ENCODE measurements at places on chromosomes 7 and 10. TPM values are rescaled to one million over a fixed set of nuclear protein-coding genes. Genes with fewer than 3 reads are reported as not detected.

DNA sequence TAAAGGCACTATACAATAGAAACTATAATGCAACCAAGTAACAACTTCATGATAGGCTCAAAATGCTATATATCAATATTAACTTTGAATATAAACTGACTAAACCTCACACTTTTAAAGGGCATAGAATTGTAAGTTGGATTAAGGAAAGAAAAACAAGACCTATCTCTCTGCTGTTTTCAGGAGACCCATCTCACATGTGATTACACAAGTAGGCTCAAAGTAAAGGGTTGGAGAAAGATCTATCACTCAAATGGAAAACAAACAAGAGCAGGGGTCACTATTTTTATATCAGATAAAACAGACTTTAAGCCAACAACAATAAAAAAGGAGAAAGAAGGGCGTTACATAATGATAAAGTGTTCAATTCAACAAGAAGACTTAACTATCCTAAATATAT is 155.5 kb downstream of the CDK14 start:
- DNase-seq, result no peak

- no peak for DNase-seq
These were observed 21.1 kb upstream of the ABCC2 start for GRCh38 chr10:99761365-99761764.

DNA sequence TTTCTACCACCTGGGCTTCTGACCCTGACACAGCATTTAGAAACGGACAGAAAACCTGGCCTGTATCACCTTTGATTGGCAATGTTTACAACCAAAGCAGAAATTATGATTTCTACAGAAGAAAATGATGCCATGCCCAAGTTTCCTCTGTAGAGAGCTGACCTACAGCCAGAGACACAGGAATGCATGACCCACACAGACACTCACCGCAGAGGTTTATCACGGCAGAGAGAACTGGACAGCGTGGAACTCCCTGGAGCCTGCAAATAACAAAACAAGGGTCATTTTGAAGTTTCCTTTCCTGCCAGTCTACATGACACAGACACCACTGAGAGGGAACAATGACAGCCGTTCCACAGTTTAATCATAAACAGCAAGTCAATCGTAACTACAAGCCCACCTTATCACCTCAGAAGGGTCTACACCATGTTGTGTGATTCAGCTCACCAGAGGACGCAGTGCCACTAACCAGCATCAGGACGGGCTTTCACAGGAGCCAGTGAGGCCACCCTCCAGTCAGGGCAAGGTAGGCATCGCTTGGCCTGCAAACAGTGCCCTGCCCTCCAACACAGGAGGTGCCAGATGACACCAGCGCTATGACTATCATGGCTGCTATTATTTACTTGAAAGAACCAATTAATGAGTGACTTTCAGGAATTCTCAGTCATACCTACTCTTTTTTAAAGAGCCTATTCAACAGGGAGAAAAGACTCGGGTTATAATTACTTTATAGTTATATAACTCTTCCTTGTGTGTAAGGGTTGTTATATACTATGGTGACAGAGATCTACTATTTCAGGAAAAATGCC is 139.9 kb downstream of the TNS3 start:
- peak; percentile 73 for DNase-seq

DNA sequence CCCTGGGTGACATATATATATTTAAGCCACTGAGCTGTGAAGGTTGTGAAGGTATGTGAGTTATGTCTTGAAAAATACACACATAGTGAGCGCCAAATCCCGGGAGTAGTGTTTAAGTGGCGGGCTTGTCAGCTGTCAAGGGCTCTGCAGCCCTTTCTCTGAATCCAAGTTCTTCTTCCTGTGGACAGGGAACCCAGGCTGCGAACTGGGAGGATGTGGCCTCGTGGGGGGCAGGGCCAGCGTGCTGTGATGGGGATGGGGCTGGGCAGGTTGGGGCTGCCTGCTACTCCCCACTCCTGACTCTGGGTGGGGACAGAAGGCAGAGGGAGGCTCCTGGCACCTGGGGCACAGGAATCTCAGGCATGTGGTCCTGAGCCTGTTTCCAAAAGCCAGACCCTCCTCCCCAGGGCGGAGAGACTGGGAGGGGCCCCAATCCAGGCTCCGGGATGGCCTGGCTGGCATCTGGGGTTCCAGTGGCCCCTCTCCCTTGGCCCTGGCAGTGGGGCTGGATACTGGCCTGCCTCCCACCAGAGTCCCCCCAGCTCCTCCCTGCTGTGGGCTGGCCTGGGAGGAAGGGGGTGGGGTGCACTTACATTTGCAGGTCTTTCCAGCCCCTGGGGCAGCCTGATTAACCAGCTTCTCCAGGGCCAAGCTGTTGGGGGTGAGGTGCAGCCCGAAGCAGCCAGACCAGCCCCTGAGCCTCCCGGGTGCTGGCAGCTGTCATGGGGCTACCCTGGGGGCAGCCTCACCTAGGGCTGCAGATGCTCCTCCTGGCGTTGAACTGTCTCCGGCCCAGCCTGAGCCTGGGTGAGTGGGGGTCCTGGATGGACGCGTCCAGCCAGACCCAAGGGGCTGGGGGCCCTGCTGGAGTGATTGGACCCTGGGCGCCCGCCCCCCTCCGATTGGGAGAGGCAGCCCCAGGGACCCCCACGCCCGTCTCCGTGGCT is at the start of gene UPK3B:
Gene UPK3B, plus strand, starts transcription at position 622 of the 947 bp plus-strand sequence. Its CDS starts 101 bp downstream, at position 723.
- DNase-seq, result peak; percentile 6

Gene OR13A1
- not detected for total RNA-seq

GRCh38 chr10:17414484-17414883 is 39.9 kb downstream of the ST8SIA6 start:
- no peak for DNase-seq

- no peak for DNase-seq
These were observed 241.5 kb downstream of the WDR11 start for GRCh38 chr10:121092720-121093095.

DNA sequence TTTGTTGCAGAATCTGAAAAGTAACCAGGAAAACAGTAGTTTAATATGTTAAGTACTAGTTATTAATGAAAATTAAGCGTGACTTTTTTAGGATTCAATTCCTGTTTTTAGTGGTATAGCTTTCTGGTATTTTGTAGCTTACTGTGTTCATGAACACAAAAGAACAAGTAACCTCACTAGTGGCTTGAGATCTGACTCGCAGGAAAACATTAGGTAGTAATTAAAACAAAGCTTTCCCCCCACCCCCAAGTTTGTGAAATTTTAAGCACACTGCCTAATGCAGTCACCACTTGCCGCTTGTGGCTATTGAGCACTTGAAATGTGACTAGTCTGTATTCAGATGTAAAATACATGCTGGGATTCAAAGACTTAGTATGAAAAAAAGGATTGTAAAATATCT is 102.5 kb upstream of the RPA3 start:
- DNase-seq, result peak; percentile 10

Gene MYOZ1
- 0.32 TPM for total RNA-seq

Gene EPHB6
- 0.11 TPM for total RNA-seq

GRCh38 chr7:65976659-65977196 is 5.3 kb downstream of the GUSB start:
- DNase-seq, result no peak

Gene KCNH2
- not detected for total RNA-seq

GRCh38 chr7:74284781-74285259 is 4.4 kb upstream of the CLIP2 start:
- no peak for DNase-seq

GRCh38 chr10:3115685-3116084 is 48.3 kb downstream of the PFKP start:
- no peak for DNase-seq

DNA sequence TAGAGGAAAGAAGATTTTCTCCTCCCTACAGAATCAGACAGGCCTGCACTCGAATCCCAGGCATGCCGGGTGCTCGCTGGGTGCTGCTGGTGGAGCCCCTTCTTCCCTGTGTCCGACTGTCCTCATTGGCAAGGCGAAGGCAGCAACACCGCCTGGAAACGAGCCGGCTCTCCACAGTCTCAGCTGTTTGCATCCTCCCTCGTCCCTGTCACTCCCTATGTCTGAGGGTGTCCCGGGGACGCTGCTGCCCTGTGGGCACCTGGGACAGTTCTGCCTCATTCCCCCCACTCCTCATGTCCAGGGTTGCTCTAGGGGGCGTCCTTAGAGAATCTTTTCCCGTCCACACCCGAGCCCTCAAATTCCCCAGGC is 31.6 kb upstream of the TMEM72 start:
- no peak for DNase-seq

DNA sequence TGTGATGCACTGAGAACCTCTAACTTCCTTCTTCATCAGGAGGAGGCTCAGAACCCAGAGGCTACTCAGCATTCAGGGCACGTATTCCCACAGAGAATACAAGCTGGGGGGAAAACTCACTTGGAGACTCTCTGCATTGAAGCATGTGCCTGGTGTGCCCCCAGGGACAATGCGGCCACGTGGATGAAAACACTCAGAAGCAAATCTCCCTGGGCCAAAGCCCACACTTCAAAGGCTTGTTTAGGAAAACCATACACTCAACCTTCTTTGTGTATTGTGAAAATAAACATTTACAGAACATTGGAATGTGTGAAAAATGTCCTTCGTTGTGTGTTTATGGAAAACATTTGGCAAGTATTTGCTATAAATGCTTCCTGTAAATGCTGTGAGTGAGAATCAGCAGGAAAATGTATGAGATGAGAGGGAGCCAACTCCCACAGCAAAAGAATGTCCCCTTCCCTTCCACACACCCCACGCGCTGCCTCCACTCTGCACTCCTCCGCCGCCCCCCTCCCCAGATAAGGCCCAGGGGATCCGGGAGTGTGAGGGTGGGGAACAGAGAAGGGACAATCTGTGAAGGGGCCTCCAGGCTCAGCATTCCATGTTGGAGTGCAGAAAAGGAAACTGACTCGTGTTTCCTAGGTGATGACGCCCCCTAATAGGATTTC is 339.5 kb downstream of the ELMO1 start:
- no peak for DNase-seq

DNA sequence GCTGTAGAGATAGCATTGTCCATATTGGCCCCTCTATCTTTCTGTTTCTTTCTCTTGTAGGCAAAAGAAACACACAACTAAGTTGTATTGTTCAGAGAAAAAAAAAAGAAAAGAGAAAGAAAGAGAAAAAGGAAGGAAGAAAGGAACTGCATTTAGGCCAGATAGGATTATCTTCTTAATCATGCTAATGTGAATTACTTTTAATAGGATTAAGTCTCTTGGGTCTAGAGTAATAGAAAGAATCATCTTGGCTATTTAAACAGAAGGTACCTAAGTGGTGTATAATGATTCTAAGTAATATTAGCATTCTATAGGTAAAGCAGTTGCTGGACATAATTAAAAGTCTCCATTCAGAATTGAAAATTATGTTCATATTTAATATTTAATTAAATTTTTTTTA is 42.2 kb downstream of the GPR85 start:
- DNase-seq, result no peak

GRCh38 chr7:81260152-81260551 is 341.3 kb upstream of the SEMA3C start:
- peak; percentile 26 for DNase-seq

GRCh38 chr7:5689118-5689517 is 92.3 kb downstream of the RNF216 start:
- peak; percentile 74 for DNase-seq

GRCh38 chr7:27198138-27198841 is 1.6 kb downstream of the HOXA13 start:
- no peak for DNase-seq

Gene CHCHD1
- 23.1 TPM for total RNA-seq

Gene SMNDC1
- total RNA-seq, result 5.1 TPM

DNA sequence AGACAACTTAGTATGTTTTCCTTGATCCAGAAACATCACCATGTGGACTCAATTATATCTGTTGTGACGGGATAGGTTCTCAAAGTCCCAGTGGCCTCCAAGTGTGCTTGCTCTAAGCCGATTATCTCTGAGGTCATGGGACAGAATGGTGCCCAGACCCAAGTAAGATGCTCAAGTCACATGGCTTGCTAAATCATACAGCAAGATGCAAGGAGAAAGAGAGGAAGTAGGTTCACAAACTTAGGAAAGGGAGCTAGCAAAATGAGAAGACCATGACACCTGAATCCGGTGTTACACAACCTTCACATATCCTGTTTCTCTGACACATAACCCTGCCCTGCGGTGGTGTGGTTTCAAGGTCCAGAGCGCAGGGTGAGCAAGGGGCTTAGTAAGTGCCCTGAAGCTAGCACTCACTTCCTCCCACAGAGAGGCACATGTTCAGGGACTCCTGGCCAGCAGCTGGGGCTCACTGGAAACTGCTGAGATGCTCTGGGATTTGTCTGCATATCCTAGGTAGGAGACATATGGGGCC is 590.9 kb upstream of the ANKRD30A start:
- peak; percentile 96 for DNase-seq

DNA sequence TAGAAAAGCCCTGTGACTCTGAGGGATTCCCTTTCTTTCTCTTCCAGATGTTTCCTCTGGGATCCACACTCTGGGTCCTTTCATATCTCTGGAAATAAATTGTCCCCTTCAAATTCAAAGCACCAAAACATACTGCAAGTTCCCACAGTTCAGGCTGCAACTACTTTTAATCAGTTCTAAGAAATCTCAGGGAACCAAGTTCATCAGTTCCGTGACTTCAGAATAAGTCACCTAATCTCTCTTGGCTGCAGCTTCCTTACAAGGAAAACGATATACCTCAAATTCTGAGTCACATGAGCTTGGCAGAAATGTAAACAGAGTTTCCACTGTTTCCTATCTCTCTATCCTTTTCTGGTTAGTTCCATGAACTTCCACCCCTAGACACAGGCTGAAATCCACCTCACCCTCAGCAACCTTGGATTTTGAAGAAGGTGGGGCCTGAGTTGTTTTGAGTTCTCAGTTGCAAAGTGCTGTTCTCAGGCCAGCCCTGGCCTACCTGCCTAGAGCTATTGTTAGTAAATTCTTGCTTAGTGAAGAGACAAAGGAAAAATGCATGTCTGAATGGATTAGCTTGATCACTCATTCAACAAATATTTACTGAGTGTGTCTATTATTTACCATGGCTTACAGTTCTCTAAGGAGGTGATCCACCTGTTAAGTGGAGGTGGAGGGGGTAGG is 59.3 kb upstream of the IL6 start:
- peak; percentile 82 for DNase-seq

Gene BPGM
- 37.4 TPM for total RNA-seq

Gene SLC13A1
- total RNA-seq, result not detected

DNA sequence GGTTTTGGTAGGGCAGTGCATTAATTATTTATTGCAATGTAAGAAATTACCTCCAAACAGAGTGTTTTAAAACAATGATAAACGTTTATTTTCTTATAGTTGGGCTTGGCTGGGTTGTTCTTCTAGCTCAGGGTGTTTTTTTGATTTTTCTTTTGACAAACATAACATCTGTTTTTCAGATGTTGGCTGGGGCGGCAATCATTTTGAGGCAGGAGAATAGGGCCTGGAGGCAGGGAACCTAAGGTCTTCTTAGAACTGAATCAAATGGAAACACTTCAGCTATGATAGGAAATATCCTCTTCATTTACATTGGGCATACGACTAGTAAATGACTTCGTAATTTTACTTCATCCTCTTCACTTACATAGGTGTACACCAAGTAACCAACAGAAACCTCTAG is 47.4 kb upstream of the NAMPT start:
- DNase-seq, result no peak

Gene FKBP9
- 556 TPM for total RNA-seq

- no peak for DNase-seq
These were observed 10.2 kb downstream of the AKR1C4 start for GRCh38 chr10:5206799-5207198.

- DNase-seq, result no peak
These were observed 292.8 kb downstream of the SFMBT2 start for GRCh38 chr10:7117806-7118674.

Gene SPACDR
- total RNA-seq, result not detected
